ENCODE measurements at places on chromosomes 6 and 20.
A peak's percentile ranks its signal among the peaks of the same experiment; 100 is the strongest.

DNA sequence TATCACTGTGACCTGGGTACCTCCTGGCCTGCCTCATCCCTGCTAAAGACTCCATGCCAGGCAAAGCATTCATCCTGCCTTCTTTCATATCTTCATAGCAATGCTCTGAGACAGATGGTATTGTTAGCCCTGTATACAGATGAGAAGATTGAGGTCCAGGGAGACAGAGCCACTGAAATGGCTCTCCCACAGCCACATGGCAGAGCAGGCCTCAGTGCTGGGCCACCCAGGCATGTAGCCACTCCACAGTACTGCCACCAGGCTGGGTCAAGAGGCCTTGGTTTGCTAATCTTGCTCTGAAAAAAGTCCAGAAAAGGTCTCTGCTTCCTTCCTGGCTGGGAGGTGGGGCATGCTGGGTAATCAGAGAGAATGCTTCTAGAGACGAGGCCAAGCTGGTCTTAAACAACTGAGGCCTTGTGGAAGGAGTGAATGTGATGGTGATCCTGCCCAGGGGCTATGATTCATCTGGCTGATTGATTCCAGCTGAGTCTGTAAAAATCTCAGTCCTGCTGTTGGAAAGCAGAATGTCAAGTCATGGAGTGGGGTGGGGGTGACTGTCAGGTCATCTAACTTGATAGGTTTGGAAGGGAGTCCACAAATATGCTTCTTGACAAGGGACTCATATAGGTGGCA is 29.8 kb downstream of the HM13 start:
- DNase-seq, result no peak

DNA sequence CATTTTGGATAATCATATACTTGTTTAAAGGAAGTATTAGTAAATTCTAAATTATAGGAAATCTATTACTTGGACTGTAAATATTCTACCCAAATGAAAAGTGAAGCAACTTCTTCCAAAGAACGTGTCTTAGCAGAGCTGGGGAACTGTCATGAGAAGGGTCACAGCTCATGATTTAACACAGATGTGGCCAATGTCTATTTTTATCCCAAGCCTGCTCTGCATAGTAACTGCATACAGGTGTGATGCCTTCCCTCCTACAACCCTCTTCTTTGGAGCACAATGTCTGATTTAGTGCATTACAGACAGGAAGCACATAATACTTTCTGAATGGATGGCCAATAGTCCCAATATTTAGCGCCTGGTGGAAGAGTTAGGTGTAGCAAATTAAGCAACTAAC is 138.7 kb upstream of the THEMIS start:
- no peak for DNase-seq

GRCh38 chr6:158784505-158784904 is 34.7 kb downstream of the EZR start:
- DNase-seq, result no peak

DNA sequence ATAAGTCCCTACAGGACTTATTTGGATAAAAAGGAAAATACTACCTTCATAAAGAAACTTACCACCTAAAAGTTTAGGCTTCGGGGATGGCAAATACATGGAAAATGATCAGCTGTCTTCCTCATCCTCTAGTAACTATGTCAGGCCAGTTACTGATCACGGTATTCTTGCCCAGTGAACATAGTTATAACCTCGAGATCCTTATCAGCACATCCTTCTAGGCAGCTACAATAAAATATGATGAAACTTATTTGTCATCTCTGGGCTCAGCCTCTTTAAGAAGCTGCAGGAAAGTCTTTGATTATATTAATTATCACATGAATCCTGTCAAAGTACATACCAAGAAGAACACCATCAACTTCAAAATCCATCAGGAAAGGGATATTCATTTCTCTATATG is 41.8 kb downstream of the SF3B5 start:
- no peak for DNase-seq

DNA sequence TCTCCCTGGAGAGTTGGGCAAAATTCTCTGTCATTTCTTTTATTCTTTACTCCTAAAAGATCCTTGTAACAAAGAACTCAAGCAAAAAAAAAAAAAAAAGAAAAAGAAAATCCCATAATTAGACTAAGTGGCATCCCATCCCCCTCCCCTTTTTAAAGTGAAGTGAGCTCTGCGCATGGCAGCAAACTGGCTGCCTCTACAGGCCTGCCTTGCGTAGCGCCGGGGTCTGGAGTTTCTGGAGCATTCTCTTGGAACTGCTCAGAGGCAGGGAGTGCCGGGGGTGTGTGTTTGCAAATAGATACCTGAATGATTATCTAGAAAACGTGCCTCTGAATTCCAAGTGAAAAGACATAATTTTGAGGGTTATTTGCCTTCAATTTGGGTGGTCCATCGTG is 48.1 kb downstream of the FOXC1 start:
- no peak for DNase-seq

GRCh38 chr20:25254571-25254970 is 6.7 kb downstream of the PYGB start:
- no peak for DNase-seq

DNA sequence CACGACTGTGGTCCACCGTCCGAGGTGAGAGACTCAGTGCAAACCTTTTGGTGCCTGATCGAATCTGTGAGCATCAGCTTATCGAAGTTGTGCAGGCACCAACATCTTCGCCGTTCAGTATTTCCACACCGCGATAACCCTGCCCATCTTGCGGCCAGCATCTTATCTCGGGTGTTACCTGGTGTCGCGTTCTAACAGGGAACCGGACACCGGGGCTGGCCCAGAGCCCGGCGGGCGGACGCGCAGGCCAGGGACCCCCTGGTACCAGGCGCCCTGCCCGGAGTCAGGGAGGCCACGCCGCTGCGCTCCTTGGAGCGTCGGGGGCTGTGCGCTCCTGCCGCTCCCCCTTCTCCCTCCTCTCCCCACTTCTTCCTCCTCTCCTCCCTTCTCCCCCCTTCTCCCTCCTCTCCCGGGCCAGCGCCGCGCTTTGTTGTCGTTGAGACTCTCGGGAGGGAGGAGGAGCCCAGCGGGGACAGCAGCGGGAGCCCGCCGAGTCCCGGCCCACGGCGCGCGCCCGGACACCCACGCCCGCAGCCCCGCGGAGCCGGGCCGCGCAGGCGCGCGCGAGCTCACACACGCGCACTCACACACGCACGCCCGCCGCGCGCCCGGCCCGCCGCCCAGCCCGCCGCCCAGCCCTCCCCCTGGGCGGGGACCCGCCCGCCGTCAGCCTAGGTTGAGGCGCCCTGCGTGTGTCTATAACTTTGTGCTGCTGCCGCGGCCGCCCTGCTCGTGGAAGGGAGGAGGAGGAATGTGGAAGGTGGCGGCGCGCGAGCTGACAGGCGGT is 1.4 kb upstream of the FOXO3 start:
- peak; percentile 70 for DNase-seq

DNA sequence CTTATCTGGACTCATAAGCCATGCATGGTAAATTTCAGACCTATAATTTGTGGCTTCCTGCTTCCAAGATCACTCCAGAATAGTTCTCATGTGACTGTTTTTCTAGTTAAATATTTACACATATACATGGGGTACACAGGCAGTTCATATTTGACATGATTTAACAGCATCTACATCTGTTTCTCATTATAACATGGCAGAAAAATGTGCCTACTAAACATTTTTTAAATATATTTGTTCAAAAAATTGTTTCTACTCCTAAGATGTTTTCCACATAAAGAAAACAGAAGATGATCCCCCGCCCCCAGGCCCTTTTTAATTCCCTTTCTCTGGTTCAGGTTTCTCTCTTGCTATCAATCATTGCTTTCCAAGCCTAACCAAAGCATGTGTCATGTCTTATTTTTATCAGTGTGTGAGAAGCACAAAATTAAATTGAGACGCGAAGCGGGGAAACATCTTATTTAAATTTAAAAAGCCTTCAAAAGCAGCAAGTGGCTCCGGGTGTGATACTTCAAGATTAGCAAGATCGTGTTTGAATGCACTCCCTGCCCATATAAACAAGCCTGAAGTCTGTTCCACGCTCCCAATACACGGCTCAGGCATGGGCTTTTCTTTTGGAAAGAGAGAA is 37.3 kb downstream of the IPCEF1 start:
- peak; percentile 6 for DNase-seq

DNA sequence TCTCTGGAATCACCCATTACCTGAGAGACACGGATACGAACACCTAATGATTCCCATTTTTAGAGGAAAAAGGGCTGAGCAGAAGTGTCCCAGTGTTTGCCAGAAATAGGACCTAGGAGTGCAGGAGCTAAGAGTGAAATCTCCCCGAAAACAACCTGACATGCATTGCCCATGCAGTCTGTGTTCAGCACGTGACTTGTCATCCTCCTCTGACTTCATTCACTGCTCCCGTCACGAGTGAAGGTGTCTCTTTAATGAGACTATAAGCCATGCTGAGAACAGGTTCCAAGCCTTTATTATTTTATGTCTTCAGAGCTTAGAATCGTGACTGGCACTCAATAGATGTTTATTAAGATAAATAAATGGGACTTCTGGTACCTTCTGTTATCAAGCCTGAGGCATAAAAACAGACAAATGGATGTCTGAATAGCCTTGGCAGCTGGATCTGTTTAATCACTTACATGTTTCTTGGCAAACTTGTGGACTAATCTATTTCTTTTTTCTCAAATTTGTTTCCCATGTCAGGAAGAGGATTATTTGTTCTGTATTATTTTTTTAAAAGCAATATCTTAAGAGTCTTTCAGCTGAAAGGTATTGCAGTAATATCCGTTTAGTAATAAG is 3.7 kb upstream of the MLIP start:
- no peak for DNase-seq

- no peak for DNase-seq
These were observed 275.1 kb downstream of the GRIK2 start for GRCh38 chr6:101668496-101669030.

- no peak for DNase-seq
These were observed 177.5 kb downstream of the TMEM242 start for GRCh38 chr6:157145656-157146285.

DNA sequence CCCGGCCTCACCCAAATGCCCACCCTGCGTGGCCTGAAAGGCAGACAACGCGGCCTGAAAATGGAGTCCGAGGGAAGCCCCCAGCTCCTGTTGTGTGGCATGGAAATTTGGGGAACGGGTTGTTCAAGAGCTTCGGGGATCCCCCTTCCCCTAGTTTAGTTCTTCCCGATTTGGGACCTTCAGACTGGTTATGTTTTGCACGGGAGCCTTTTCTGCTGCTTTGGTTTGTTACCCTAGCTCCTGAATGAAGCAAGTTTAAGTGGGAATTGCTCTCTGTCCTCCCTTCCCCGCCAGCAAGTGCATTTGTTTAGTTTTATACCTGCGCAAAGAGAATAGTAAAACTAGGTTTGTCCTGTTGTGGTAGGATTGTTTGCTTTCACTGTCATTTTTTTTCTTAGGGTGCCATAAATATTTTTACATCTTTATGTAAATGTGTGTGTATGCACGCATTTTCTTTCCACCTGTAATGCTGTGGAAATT is 604 bp downstream of the SH3BGRL2 start:
- DNase-seq, result no peak

DNA sequence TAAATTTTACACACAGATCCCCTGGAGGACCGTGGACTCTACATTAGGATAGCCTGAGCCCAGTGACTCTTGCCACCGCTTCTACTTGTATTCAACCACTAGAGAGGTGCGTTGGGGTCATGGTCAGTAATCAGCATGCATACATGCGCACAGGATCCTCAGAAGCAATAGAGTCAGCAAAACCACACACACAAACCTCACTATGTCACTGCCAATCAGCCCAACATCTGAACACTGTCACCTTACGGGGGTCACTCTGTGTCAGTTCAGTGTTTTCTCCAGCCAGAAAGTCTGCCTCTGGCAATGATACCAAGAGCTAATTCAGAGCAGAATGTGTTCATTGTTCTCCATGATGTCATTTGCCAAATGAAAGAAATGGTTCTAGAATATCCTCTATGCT is 225.3 kb downstream of the KHDC1L start:
- no peak for DNase-seq

DNA sequence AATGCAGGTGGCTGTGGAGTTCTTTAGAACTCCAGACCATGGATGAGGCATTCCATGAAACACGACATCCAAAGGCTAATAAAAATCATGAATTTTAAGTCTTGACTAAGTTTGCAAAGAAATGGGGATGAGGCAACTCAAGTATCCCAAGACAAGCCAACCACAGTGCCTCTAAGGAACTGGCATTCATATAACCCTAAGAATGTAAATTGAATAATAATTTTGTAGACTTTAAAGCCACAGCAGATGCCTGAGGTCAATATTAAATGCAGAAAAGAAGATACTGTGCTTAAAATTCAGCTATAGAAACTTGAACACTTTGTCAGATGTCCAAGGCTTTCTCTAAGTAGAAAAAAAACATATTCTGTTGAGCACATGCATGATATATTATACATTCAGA is 54.5 kb downstream of the TFAP2B start:
- DNase-seq, result no peak

GRCh38 chr6:9507136-9507895 is 907.6 kb downstream of the TFAP2A start:
- DNase-seq, result no peak

GRCh38 chr6:72741083-72741482 is 119.2 kb downstream of the KCNQ5 start:
- DNase-seq, result no peak

DNA sequence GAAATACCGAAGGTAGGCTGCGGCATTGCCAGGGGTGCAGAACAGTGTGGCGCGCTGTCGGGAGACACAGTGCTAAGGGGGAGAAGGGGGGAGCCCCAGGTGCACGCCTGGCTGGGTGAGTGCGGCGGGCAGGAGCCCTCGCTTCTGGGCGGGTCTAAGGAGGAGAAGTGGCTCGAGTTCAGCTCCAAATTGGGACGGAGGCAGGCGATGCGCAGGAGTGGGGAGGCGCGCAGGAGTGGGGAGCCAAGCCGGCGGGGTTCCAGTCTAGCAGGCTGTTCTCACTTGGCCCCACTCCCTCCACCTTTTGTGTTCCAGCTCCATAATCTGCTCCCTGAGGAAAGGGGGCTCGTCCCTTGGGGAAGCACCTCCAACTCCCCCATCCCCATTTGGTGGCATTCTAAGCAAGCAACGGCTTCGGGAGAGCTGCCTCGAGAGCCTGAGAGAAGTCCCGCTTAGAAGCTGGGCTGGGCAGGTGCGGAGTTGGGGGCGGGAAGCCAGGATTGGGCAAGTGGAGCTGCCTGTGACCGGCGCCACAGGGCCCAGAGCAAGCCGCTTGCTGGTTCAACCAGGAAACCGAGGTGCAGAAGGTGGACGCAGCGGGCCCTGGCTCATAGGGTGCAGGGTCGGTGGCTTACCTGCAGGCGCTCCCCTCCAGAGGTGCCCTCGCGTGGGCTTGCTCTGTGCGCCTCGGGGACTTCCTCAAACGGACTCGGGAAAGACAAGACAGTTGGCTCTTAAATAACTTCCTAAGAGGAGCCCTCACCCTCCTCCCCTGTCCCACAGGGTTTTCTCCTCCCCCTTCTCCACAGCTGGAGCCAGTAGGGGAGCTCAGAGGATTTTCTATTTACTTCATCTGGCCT is at the start of gene F13A1:
TSS of gene F13A1 (minus strand) at position 711 of the 860 bp plus-strand sequence. CDS start 1,998 bp downstream, outside the sequence.
- no peak for DNase-seq

GRCh38 chr6:12720310-12720709 is 3.7 kb downstream of the PHACTR1 start:
- no peak for DNase-seq

Data from COR-L47 (cell line).